Neural crest cell (in vitro differentiated cells): ENCODE measurements at places on chromosomes 11 and 22.

DNA sequence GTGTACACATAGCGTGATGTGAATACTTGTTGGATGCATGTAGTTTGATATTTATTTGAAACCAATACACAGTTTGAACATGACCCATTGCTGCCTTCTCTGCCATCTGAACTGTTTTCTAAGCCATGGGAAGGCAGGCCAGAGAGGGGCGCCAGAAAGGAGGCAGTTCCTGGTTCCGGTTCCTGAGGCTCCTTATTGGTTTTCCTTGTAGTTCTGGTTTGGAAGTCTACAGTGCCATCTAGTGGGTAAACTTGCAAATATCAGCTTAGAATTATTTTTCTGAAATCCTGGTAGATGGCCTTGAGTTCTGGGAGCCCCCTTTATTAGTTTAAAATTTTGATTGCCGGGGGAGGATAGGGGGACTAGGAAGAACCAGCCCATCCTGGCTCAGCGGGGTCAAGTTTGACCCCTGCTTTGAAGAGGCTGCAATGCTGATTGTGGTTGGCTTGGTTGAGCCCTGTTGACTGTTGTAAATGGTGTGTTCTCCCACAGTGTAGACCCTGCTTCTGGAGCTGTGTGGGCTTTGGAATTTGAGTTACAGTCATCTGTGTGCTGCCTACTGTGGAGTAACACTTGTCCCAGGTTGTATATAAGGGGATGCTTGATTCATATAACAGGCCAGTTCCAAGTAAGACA, 48.4 kb downstream of the GRAMD1B start:
- H3K27ac ChIP-seq: no peak overlapping the region
- H3K27me3 ChIP-seq: no peaks in the 10 kb centered on the region
- DNase-seq: peak; percentile 38
- no peaks in the 10 kb centered on the region for H3K36me3 ChIP-seq
- no peak overlapping the region for H3K4me3 ChIP-seq

DNA sequence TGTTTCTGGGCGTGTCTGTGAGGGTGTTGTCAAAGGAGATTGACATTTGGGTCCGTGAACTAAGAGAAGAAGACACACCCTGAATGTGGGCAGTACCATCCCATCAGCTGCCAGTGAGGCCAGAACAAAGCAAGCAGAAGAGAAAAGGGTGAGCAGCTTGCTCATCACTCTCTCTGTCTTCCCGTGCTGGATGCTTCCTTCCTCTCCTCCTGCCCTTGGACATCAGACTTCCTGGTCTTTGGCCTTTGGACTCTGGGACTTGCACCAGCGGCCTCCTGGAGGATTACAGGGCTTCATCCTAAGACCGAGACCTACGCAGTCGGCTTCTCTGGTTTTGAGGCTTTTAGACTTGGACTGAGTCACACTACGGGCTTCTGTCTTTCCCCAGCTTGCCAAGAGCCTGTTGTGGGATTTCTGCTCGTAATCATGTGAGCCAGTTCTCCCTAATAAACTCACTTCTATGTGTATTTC, 18.8 kb downstream of the APOL2 start:
- peaks cover 13% of the 10 kb centered on the region for H3K4me1 ChIP-seq
- DNase-seq: no peak
- H3K4me3 ChIP-seq: no peak overlapping the region
- H3K36me3 ChIP-seq: no peaks in the 10 kb centered on the region
- no peak overlapping the region for H3K27ac ChIP-seq

- no peaks in the 10 kb centered on the region for H3K36me3 ChIP-seq
- DNase-seq: no peak
- no peak overlapping the region for H3K27ac ChIP-seq
- H3K27me3 ChIP-seq: peaks cover 8% of the 10 kb centered on the region
- H3K4me1 ChIP-seq: no peaks in the 10 kb centered on the region
- H3K4me3 ChIP-seq: no peak overlapping the region
These were observed 63.4 kb downstream of the GALNT18 start for GRCh38 chr11:11558396-11558795.

DNA sequence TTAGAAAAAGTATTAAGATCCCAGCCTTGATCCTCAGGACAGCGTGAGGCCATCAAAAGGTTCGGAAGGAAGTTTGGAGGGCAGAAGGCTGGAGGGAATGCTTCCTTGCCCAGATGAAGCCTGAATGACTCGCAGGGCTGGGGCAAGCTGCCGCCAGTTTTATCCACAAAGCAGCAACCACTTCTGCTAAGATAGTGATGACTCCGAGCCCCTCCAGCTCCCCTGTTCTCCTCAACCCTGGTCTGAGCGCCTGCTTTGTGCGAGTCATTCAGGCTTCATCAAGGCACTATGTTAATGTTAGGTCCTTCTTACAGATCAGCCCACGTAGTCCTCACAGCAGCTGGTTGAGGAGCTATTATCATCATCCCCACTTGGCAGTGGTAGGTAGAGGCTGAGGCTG, 158.8 kb downstream of the COMMD9 start:
- H3K27ac ChIP-seq: no peak overlapping the region
- H3K4me1 ChIP-seq: peaks cover 9% of the 10 kb centered on the region
- no peaks in the 10 kb centered on the region for H3K27me3 ChIP-seq
- no peaks in the 10 kb centered on the region for H3K36me3 ChIP-seq
- H3K4me3 ChIP-seq: no peak overlapping the region
